ENCODE measurements at places on chromosomes 4 and X. TPM values are rescaled to one million over a fixed set of nuclear protein-coding genes. Genes with fewer than 3 reads are reported as not detected.

DNA sequence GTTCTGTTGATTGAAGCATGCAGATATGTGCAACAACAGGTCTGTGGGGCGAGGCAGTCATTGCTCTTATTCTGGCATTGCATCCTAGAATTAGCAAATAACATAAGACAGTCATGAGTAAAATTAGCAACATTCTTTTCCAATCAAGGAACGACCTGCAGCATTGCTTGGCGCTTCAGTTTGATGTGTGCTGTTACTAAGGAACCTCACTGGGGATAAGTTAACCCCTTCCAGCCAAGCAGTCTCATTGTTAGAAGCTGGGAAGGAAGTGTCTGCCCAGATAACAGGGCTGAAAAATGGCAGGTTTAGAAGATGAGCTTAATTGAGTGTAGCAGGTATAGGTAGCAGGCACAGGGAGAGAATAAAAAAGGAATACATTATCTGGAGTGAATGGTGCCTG lies 55.4 kb downstream of the RBM46 start:
- DNase-seq, result no peak

DNA sequence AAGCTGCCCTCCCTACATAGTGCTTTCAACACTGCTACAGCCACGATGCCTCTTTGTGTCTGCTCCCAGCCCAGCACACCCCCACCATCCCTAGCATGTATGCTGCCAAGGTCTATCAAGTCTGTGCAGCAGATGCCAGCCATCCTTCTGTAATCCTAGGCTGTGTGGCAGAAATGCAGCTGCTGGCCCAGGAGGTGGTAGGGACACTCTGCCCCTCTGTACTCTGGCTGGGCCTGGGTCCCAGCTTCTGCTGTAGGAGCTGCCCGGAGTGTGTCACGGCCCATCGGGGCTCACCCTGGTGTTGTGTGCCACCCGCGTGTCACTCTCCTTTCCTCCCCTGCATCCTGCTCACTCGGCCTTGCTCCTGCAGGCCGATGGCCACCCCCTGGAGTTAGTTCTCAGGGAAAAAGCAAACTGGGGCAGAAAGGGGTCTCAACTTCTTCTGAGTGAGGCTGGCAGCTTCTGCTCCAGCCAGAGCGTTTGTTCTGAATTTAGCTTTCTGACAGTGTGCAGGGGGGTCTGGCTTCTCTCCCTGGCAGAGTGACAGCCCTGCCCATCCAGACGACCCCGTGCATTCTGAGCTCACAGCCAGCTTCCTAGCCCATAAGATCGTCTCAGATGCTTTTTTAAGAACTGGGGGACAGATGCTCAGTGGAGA lies 22.7 kb downstream of the PSAPL1 start:
- DNase-seq, result no peak

GRCh38 chr4:151865744-151866591 lies 105.2 kb upstream of the GATB start:
- no peak for DNase-seq

- DNase-seq, result no peak
Observed at GRCh38 chrX:31658360-31658759, 586.5 kb upstream of the FTHL17 start.

GRCh38 chrX:129574214-129574613 lies 34.2 kb downstream of the OCRL start:
- DNase-seq, result no peak

The RBM47 gene
- total RNA-seq, result 12.0 TPM

All from activated T-cell treated with anti-CD3 and anti-CD28 coated beads, Interleukin-2, amount 50 U/mL, for 72 hours (primary cell).